ENCODE measurements at places on chromosomes 2 and 18.

DNA sequence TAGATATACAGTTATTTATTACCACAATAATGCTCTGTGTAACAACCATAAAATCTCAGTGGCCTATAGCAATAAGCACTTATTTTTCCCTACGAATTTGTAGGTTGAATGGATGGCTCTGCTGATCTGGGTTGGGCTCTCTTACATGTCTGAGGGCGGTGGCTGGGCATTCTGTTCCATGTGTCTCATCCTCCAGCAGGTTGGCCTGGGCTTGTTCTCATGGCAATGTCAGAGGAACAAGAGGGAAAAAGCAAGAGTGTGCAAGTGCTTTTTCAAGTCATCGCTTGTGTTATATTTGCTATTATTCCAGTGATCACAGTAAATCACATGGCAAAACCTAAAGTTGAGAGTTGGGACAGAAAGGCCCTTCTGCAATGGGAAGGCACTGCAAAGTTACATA lies 30.4 kb upstream of the MYO3B start:
- DNase-seq: no peak

GRCh38 chr2:150133623-150134022 lies 353.8 kb downstream of the RND3 start:
- DNase-seq: peak; percentile 89

DNA sequence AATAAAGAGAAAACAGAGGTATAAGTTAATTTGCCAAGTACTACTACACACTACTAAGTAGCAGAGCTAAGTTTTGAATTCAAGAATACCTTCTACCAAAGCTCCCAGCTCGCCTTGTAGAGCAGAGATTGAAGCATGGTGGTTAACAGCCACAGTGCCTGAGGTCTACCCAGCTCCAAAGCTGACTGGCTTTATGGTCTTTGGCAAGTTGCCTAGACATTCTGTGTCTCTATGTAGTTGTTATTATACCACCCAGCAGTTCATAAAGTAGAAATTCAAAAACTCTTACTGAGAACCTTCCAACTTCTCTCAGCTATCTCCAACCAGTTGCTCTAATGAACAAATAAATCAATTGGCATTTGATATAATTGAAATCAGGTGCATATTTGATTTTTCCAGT lies 87.8 kb downstream of the PDE11A start:
- peak; percentile 61 for DNase-seq

DNA sequence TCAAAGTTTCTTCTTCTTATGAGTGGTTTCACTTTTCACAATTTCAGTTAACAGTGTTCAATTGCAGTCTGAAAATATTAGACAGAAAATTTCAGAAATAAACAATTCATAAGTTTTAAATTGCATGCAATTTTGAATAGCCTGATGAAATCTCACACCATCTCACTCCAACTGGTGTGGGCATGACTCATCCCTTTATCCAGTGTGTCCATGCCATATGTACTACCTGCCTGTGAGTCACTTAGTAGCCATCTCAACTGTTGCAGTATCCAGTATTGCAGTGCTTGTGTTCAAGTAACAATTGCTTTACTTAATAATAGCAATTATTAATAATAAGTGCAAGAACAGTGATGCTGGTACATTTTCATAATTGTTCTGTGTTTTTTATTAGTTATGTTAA lies 1202.5 kb downstream of the DSC3 start:
- DNase-seq: peak; percentile 57

GRCh38 chr2:166314022-166314759 lies 61.6 kb downstream of the SCN9A start:
- DNase-seq: peak; percentile 92

GRCh38 chr2:109446278-109447131 lies 167.3 kb downstream of the SEPTIN10 start:
- no peak for DNase-seq

DNA sequence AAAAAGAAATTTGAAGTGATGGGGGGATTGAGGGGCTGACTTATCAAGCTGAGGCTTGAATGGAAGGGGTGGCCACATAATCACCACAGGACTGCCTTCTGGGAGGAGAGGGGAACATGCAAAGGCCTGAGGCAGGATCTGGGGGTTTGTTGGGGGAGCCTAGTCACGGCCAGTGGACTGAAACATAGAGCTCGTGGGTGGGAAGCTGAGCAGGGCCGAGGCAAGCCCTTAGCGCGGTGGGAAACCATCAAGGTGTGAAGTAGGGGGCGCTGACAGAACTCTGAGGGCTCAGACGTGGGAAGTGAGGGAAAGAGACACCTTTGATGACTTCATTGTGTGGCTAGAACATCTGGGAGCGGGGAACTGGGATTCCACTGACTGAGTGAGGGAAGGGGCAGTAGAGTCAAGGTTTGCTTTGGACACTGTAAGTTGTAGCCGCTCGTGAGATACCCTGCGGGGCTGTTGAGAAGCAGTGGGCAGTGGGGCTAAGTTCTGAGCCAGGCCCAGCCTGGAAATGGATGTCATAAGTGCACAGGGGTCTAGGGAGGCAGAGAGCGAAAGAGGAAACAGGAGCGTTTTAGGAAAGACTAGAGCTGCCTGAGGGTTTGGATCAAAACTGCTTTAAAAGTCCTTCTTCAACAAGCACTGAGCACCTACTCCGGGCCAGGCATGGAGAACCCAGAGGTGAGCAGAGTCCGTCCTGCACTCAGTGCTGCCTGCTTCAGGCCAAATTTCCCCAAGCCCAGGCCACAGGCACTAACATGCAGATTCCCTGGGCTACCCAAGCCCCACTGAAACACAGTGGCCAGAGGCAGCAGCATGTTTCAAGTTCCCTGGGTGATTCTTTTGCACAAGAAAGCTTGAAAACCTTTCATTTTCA lies 686 bp upstream of the SNORC start:
- no peak for DNase-seq

DNA sequence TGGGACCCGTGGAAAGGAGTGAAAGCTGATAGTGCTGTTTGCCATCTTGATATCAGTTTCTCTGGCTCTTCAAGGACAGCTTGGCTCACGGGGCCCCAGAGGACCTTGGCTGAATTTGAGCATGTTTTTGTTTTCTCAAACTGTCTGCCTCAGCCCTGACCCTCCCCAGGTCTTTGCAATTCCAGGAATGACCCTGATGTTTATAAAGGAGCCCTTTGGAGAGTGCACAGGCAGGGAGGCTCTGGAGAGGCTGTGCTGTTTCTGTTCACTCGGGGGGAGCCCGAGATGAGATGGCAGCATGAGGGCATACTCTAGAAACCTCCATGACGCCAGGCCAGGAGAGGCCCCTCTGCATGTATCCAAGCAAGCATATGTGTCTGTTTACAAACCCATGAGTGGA lies 16.4 kb downstream of the IGFBP2 start:
- no peak for DNase-seq

- no peak for DNase-seq
Measured at GRCh38 chr2:148299616-148300015, 278.7 kb downstream of the MBD5 start.

- DNase-seq: no peak
Measured at GRCh38 chr2:11017921-11018320, 106.2 kb downstream of the KCNF1 start.

DNA sequence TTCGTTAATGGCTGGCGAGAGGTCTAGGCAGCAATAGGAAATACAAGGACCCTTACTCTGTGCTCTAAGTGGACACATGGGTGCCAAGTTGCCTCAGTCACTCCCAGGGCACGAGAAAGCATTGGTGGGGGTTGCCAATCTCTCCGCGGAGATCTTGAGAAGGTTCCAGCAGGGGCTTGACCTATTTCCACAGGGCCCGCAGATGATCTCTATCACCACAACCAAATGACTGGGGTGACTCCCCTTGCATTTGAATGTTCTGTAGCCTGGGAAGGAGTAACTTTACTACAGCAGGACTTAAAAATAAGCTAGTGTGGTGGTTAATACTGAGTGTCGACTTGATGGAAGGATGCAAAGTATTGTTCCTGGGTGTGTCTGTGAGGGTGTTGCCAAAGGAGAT lies 8.1 kb downstream of the CDC42EP3 start:
- no peak for DNase-seq

Data from fibroblast of skin of abdomen (primary cell).